ENCODE measurements at places on chromosomes 1 and 21.
A peak's percentile ranks its signal among the peaks of the same experiment; 100 is the strongest.

DNA sequence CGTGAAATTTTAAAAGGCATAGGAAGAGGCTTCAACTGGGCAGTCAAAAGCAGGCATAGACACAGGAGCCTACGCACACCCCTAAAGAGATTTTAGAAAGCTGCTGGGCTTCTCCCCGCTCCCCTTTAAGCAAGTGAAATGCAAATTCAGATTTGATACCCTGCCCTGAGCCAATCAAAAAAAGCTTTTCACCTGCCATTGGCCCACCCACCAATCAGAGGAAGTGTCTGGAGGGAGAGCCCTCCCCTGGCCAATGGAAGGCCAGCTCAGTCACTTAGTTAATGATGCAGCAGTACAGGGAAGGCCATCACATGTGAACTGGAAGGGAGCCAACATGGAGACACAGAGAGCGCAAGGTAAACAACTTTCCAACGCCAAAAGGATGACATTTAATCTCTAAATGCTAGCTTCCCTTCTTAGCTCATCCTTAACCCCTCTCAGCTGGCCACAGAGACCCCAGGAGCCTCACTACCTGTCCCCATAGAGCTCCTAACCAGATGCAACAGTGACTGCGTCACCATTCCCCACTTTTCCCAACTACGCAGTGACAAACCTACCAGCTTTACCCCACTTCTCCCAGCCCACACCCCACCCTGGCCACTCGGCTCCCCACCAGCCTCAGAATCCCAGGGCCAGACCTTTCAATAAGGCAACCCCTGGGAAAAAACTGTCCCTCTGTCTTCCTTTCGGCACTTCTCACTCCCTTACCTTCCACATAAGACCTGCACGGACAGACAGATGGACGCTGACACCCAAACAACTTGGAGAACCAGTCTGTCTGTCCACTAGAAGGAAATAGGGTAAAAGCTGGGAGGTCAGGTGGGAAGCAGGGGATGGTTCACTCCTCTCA, 71.0 kb downstream of the CD46 start:
- DNase-seq = peak; percentile 34

DNA sequence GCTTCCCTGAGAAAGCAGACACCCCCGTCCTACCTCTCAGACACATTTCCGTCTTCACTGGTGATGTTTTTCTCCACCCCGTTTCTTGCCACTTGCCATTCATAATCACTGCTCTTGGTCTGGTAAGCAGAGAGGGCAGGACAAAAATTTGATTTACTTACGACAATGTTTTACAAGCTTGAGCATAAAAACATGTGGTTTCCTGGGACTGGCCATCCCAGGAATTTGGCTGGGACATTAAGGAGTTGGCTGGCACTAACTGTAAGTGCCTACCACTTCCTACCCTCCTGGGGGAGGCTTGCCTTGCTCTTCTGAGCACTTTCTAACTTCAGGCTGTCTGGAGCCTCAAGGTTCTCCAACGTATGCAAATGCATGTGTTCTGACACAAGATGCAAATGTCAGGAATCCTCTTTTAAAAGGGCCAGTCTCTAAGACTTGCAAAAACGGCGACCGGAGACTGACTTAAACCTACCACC, 24.2 kb downstream of the ZBTB18 start:
- no peak for DNase-seq

DNA sequence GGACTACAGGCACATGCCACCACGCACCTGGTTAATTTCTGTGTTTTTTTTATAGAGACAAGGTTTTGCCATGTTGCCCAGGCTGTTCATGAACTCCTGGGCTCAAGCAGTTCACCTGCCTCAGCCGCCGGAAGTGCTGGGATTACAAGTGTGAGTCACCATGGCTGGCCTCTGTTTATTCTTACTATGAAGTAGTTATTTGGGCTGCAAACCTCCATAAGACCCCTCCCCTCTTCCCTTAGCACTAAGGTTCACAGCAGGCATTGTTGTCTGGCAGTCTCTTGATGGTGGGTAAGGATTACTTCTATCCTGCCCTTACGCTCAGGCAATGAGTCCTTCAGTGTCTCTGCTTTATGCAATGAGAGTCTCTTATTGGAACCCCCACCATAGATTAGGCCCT, 51.8 kb downstream of the ANGPTL1 start:
- DNase-seq = no peak

DNA sequence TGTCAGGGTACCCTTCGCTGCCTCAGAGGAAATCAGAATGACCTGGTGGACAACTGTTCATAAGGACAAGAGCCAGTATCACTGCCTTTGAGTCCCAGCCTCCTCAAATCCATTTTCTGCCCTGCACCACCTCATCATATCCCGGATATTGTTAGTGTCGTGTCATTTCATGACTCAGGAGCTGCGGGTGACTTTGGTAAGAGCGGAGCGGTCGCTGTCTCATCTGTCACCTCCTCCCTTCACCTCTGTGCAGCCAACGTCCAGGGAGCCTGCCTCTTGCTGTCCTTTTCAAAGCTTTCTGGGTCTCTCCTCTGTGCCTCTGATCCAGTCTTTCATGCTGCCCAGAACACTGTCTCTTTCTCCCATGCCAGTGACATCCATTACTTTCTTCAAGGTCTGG, 7.0 kb upstream of the C1orf198 start:
- no peak for DNase-seq

GRCh38 chr1:183871142-183871541, 66.2 kb downstream of the RGL1 start:
- peak; percentile 50 for DNase-seq

DNA sequence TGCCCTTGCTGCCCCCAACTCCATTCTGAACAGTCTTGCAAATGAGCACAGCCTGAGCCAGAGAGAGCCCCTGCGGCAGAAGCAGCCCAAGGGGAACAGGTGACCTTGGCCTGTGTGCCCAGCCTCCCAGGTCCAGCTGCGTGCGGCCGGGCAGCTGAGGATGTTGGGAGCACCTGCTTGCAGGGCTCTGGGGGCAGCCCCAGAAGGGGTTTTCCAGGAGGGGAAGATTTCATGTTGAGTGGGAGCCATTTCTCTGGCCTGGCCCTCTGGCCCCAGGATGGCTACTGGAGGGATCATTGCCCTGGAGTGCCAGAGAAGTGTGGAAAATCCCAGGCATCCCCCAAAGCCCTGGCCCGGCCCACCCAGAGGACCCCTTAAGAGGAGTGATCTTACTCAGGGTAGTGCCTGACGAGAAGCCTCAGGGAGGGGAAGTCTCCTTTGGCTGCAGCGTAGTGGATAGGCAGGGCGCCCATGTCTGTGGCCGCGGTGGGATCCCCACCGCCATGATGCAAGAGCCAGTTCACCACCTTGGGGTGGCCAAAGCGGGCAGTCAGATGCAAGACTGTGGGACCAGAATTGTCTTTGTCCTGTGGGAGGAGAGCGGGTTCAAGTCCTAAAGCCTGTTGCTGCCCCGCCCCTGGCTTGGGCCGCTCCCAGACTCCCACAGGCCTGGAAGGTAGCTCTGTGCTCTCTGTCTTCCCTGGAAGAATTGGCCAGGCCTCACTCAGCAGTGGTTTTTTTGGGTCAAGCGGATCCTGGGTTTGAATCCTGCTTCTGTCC, 20.6 kb upstream of the RNU1-4 start:
- DNase-seq = no peak
